ENCODE measurements at places on chromosomes 3 and 15. TPM values are rescaled to one million over a fixed set of nuclear protein-coding genes. Genes with fewer than 3 reads are reported as not detected.

LDHAL6B gene
- total RNA-seq: not detected

SHISA5 gene
- 142 TPM for total RNA-seq

ANKRD63 gene
- not detected for total RNA-seq

DNA sequence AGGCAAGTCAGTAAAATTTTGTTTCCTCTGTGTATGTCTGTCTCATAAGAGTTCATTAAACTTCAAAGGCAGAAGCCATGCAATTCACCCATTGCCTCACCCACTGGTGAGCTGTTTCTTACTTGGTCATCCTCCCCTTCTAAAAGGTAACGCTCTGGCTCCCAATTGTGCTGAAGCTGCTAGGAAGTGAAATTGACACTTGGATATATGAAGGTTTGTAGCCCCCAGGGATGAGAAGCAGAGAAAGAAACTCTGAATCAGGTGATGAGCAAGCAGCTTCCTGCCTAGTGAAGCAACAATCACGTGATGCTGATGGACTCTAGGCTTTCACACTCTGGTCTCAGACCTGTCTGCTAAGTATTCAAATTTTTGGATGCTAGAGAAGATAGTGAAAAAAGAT is 70.7 kb downstream of the CD200R1L start:
- DNase-seq: no peak

DNA sequence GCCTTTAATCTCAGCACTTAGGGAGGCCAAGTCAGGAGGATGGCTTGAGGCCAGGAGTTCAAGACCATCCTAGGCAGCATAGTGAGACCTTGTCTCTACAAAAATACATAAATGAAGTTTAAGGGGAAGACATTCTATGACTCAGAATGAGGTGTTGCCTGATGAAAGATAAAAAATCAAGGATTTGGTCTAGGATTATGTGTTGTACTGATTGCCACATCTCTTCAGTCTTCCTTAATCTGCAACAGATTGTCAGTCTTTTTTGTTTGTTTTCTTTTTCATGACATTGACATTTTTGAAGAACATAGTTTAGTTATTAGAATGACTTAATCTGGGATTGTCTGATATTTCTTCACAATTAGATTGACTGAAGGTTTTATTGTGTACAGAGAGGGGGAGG is 26.3 kb upstream of the DPPA4 start:
- no peak for DNase-seq

DNA sequence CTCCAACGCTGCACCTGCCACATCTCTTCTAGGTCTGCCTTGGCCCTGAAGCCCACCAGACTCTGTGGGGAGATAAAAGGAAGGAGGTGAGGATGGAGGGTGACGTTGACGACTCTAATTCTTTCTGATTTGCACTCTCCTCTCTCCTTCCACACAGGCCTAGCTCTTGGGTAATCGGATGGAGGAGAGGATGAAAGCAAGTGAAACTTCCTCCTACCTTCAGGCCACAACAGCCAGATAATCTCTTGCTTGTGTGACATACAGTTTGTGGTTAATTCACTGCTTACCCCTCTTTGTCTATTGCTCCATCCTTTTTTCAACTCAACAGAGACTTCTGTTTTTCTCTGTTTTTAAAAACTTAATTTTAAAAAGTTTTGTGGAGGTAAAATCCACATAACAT is 208.1 kb downstream of the SV2B start:
- no peak for DNase-seq

GRCh38 chr3:1447452-1447851 is 354.6 kb downstream of the CNTN6 start:
- no peak for DNase-seq
